ENCODE measurements at places on chromosomes 1 and 21.

DNA sequence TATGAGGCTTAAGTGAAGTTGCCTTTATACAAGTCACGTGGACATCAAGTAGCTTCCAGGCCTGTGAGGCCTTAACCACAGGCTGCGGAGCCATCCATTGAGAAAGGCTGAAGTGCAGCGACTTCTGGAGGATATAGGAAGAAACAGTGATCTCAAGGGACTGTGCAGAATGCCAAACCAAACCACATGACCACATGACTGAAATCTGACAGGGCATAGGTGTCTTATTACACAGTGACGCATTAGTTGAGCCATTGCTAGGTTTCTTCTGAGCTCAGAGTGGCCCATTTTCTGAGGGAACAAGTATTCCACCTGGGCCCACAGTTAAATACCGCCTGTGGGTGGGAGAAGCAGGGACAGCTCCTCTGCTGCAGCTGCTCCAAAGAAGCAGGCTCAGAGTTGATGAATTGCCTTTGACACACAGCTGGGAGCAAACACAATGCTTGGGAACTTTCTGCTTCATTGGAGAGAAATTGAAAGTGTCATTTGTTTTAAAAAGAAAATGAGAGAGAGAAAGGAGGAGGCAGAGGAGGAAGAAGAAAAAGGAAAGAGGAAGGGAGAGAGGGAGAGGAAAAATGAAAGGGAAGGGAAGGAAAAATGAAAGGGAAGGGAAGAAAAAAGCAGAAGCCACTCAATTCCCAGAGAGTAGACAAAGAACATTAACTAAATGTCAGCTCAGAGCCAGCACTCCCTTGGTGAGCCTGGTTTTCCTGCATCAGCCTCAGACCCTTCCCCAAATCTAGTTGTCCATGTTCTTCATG is 94.4 kb downstream of the COLGALT2 start:
- peak; percentile 27 for DNase-seq

DNA sequence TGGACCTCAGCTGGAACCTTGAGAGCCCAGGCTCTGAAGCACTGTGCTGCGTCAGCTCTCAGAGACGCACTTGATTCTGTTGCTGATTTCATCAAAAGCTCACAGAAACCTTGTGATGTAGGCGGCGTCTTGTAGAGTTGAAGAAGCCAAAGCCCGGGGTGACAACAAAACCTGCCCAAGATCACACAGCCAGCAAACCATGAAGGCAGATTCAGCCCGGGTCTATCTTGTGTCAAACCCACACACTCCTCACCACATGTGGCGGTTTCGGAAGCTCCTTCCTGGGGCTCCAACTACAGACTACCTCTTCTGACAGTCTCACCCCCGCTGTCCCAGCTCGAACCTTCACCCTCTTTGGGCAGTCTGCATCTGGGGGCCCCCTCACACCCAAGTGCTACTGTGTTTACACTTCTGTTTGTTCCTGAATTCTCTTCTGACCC is 50.4 kb downstream of the TENT5C start:
- no peak for DNase-seq

DNA sequence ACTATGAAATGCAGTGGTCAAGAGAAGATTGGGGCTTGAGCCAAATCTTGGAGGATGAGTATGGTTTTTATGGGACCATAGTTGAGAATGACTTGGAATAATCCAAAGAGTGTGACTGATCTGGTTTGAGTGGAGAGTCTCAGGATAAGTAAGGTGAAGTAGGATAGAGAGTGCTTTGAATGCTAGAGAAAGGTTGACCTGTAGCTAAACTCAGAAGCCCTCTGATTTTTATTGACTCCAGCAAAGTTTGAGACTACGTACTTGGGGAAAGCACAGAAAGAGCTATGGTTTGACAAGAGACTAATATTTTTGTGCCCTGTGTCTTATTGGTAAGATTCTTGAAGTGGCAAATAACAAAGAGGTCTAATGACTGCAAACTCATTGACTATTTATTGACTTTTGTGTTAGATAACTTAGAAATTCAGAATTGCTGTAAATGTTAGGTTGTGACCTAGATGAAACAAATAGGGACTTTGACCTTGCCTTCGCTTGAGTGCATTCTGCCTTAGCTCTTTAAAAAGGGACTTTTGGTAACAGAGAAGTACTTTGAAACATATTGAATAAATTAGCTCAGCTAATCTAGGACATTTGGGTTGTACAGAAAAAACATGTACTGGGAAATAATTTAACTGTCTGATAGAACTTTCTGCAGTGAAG is 35.1 kb downstream of the UAP1 start:
- DNase-seq = no peak

DNA sequence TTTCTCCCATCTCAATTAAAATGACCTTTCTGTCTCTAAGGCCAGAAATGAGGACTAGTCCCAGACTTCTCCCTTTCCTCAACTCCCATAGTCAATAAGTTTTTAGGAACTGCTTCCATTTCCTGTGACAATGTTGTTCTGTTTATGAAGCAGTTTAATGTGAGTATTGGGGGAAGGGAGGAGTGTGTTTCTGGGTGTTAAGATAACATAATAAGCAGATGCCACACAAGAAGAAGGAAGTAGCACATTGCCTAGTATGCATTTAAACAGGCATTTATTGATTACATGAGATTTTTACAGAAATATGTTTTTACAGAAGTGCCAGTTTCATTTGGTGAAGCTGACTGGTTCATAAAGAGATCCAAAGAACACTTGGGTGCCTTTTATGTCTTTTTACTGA is 65.6 kb upstream of the TNR start:
- no peak for DNase-seq

- DNase-seq = no peak
These were observed 75.2 kb downstream of the KIFAP3 start for GRCh38 chr1:169999331-169999741.

DNA sequence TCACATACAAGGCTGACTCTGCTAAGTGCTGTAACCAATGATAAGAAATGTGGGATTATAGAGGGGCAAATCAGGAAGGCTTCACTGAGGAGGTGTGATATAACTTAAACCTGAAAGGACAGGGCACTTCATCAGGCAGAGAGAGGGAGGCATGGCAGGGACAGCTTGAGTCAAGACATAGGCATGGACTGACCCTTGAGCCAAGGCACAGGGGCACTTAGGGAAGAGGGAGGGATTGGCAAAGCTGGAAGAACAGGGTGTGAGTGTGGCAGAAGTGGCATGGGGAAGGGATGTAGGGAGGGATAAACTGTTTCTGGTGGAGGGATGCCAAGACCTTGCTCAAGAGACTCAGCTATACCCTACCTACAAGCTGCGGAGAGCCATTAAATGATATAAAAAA is 81.3 kb downstream of the PLXNA2 start:
- no peak for DNase-seq

- DNase-seq = no peak
These were observed 1.2 kb upstream of the ZNF691 start for GRCh38 chr1:42845193-42845592.

DNA sequence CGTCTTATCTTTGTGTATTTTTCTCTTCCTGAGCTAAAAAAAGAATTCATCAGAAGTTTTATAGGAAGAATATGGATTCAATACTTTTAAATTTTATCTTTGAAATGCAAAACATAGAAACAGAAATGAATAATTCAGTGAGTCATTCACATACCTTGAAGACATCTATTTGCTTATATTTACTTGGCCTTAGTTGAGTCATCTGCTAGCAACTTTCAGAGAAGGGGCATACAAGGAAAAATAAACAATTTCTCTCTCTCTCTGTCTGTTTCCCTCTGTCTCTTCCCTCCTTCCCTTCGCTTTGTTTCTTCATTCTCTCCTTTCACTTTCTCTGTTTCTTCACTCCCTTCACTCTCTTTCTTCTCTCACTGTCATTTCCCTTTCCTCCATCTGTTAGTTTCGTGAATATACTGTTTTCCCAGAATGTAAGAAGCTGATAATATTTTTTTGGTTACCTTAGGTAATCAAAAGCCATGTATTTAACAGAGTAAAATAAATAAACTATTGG is 477.2 kb downstream of the BRINP3 start:
- no peak for DNase-seq

DNA sequence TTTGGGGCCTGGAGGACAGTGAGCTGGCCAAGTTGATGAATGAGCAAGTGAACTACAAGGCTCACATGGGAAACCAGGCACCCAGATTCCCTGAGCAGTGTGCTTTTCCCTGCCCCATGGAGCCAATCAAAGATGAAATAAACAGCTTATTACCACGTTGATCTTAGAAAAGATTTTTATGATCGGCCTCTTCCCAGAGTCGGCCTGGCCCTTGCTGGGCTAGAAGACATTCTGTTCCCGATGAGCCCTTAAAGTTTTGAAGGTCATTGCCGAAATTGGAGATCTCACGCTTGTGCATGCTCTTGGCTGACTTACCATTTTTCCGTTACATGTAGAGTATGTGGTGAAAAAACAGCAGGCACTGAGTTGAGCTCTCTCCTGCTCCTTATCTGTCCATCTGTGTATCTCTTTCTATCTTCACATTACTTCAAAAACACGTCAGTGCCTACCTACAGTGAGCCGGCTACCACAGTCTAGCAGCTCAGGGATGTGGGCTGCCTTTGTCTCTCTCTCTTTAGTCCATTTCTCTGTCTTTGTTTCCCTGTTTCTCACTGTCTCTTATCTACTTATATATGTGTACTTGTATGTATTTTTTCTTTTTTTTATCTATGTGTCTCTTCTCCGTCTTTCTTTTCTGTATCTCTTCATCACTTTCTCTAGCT is 248.8 kb upstream of the USP24 start:
- no peak for DNase-seq

GRCh38 chr1:214044438-214045214 is 56.9 kb downstream of the PROX1 start:
- peak; percentile 62 for DNase-seq

DNA sequence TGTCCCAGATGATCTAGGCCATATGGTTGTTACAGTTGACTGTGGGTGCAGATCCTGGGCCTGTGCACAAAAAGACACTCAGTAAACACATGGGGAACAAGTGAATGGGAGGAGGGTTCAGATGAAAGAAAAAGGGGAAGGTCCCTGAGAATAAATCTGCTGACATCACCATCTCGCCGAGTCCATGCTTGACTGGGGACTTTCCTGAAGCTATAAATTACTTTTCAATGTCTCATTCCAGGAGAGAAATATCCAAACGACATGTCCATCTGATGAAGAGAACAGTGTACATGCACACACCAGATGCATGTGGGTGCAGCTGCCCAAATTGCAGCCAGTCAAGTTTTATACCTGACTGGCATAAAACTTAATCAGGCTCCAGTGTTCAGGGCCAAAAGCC is 109.0 kb downstream of the HIVEP3 start:
- DNase-seq = no peak

- DNase-seq = peak; percentile 87
These were observed 12.5 kb upstream of the GPR153 start for GRCh38 chr1:6273380-6273891.

DNA sequence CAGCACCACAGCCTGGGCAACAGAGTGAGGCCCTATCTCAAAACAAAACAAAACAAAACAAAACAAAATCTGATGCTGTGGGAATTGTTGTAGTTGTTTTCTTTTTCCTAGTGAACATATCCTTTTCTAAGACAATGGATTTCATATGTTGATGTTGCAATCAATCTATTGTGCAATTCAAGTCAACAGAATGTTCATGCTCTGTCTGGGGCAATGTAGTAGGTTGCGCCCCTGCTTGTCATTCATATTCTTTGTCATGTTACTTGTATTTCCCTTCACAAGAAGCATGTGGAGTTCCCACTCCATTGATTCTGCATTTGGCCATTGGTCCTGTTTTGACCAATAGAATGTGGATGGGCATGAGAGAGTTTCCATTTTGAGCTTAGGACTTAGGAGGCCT is 223.9 kb downstream of the DUSP10 start:
- DNase-seq = no peak

DNA sequence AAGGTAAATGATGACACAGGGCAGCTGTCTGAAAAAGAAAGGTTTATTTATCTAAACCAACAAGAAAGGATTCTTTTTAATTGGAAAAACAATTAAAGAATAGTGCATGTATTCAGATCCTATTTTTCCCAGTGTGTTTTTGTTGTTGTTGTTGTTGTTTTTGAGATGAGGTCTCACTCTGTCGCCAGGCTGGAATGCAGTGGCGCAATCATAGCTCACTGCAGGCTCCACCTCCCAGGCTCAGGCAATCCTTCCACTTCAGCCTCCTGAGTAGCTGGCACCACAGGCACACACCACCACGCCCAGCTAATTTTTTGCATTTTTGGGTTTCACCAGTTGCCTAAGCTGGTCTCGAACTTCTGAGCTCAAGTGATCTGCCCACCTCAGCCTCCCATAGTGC is 22.1 kb downstream of the NEK2 start:
- DNase-seq = no peak

GRCh38 chr1:169945181-169945580 is 51.5 kb upstream of the SCYL3 start:
- no peak for DNase-seq

DNA sequence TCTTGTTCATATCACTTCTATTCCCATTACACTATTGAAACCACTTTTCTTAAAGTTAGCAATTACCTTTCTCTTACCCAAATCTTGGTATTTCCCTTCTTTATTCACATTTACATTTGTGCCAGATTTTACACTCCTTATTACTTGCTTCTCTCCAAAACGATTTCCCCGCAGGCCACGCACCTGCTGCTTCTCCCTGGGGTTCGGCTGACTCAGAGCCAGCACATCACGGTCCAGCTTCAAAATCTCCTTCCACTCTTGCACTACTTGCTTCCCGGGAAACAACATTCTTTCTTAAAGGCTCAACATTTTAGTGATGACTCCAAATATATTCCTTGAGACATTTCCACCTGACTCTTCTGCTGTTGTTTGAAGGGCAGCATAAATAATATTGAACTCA is 20.7 kb downstream of the LHX9 start:
- DNase-seq = no peak

DNA sequence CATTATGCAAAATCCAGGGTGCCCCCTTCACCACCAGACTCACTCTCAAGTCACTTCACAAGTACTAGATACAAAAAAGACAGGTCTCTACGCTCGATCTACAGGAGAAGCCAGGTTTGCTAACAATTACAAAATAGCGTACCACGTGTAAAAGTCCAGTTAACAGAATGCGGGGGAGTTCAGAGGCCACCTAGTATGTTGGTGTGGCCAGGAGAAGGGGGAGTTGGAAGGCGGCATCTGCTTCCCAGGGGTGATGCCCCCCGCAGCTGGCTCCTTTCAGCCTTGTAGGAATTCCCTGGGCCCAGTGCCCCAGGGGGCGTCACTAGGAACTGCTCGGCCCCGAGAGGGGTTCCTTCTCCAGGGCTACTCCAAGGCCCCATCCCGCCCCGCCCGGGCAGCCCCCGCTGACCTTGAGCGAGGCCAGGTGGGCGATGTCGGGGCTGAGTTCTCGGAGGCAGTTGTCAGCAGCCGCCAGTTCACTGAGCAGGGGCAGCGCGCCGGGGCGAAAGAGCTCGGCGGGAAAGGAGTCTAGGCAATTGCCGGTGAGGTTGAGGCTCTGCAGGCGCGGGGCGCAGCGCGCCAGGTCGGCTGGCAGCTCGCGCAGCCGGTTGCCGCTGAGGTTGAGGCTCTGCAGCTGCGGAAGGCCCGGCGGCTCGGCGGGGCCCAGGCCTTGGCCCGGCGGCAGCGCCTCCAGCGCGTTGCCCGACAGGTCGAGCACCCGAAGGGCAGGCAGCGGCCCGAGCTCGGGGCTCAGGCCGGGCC is 664 bp downstream of the LRRC47 start:
- no peak for DNase-seq

DNA sequence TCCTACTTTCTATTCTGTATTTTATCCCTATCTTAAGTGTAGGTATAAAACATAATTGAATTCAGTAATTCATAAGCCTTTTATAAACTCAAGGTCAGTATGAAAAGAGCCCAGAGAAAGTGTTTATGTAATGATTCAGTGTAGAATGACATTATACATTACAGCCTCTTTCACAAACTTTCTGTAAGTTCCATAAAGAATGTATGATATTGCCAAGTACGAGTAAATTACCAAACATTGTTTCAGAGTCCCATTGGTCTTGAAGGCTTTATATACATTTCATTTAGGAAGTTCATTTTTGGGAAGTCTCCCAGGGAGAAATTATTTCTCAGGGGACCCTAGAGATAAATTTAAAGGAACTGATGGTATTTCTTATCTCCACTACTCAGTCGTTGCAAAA is 37.8 kb upstream of the VAMP3 start:
- DNase-seq = no peak
